ENCODE measurements at places on chromosomes 2 and 18. TPM values are rescaled to one million over a fixed set of nuclear protein-coding genes. Genes with fewer than 3 reads are reported as not detected.

Gene CHST9
- 0.05 TPM for total RNA-seq

Gene ASXL3
- 20.8 TPM for total RNA-seq

- no peak overlapping the region for H3K27ac ChIP-seq
- no peak overlapping the region for H3K4me3 ChIP-seq
- DNase-seq, result no peak
- no peaks in the 10 kb centered on the region for H3K36me3 ChIP-seq
These were observed 22.4 kb downstream of the CREG2 start for GRCh38 chr2:101364878-101365277.

DNA sequence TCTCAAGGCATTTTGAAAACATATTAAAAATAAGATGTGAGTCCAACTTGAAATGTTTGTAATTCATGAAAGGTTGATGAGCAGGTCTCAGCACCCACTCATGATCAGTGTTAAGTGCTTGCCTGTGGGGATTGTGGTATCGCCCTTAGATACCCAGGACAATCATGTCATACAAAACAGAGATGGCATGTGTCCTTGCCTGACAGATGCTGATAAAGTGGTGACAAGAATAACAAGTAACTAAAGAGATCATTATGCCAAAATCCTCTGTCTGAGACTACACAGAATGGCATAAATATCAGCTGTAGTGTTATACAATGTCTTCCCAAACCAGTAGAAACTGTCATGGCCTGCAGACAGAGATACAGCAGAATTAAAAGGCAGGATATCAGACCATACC, 930.3 kb downstream of the SUCLG1 start:
- no peak overlapping the region for H3K27ac ChIP-seq
- no peaks in the 10 kb centered on the region for H3K36me3 ChIP-seq
- no peaks in the 10 kb centered on the region for H3K27me3 ChIP-seq
- no peak overlapping the region for H3K4me3 ChIP-seq
- no peak for DNase-seq

GRCh38 chr2:51151490-51152140, 119.7 kb upstream of the NRXN1 start:
- DNase-seq, result no peak
- no peaks in the 10 kb centered on the region for H3K27me3 ChIP-seq
- no peak overlapping the region for H3K27ac ChIP-seq

DNA sequence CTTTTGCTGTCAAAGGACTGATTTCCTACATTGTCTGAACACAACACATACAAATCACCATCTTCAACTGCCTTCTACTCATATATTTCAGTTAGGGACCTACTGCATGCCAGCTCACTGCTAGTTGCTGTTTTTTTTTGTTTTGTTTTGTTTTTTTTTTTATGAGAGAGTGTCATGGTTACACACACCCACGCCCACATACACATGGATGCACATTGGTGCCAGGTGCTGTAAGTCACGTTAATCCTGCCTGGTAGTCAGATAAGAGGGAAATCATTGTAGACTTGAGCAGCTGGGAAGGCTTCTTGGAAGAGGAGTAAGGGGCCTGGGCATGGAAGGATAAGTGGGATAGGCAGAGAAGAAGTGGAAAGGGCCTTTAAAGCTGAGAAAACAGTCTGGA, 209.9 kb downstream of the TDRD15 start:
- no peaks in the 10 kb centered on the region for H3K27me3 ChIP-seq
- H3K4me1 ChIP-seq, result no peaks in the 10 kb centered on the region
- no peak for DNase-seq
- no peaks in the 10 kb centered on the region for H3K36me3 ChIP-seq

DNA sequence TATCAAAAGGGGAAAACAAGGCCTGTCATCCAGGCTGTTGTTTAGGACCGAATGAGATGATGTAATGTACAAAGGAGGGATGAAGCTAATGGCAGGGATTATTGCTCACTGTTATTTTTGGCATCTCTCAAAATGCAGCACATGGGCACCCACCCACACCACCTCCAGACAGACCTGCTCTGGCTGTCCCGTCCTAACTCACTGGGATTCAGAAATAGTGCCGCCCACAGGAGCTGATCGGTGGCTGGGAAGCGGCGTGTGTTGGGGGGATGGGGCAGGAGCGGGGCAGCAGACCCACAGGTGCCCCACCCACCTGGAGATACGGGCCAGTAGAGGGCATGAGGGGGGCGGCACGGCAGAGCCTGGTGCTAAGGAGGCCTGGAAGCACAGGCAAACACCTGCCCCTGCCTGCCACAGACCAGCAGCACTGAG, 52.2 kb downstream of the CRACDL start:
- H3K27me3 ChIP-seq, result no peaks in the 10 kb centered on the region
- no peak overlapping the region for H3K27ac ChIP-seq
- no peaks in the 10 kb centered on the region for H3K4me1 ChIP-seq
- H3K4me3 ChIP-seq, result no peak overlapping the region

Measured in thyroid gland (tissue), 4 donors.